Left renal pelvis (tissue), 4 donors: ENCODE measurements at places on chromosomes 4 and X. TPM values are rescaled to one million over a fixed set of nuclear protein-coding genes. Genes with fewer than 3 reads are reported as not detected.

SASH3 gene
- 3.6 TPM for polyA plus RNA-seq

TKTL1 gene
- 0.23 TPM for polyA plus RNA-seq

CENPVL2 gene
- 0.32 TPM for polyA plus RNA-seq

RNF150 gene
- 35.0 TPM for polyA plus RNA-seq

MCF2 gene
- polyA plus RNA-seq = 4.6 TPM

MAGT1 gene
- 78.4 TPM for polyA plus RNA-seq
